ENCODE measurements at places on chromosomes 2 and 18.

DNA sequence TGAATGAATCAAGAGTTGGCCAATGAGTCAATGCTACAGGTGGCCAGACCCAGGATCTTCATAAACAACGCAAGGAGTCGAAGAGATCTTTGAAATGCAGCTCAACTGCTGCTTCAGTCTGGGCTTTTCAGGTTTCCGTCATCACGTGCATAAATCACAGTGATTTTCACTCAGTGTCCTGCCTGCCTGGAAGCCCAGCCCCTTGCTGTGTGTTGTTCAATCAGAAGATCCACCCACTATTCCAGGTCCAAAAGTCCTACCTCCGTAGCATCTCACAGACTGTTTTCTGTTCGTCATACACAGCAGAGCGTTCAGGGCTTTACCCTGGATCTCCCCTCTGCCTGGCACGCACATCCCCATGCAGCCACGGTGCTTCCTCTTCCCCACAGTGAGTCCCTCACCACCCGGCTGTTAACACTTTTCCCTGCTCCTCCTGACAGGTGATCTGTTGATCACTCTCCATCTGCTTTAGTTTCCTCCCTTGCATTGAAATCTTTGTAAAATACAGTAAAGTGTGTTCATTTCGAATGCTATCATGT lies 216.3 kb downstream of the MYT1L start:
- no peak for DNase-seq

- DNase-seq: no peak
Measured at GRCh38 chr2:200050921-200051610, 95.7 kb downstream of the MAIP1 start.

DNA sequence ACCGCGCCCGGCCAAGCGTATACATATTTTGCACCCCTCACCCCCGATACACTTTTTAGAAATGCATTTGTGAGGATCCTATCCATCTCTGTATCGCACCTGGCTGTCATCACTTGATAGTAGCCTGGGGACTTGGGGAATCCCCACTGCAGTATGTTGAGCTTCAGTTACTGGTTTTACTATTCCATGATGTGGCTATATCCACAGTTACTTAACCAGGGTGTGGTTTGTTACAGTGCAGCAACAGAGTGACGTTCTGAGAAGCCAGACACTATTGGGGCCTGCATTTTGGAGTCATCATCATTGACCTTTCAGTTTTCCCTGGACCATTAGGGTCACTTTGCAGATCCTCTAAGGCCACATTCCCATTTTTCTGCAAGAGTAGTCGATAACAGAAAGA lies 212.7 kb downstream of the AGAP1 start:
- DNase-seq: no peak

GRCh38 chr2:8355102-8355859 lies 326.6 kb upstream of the ID2 start:
- no peak for DNase-seq

DNA sequence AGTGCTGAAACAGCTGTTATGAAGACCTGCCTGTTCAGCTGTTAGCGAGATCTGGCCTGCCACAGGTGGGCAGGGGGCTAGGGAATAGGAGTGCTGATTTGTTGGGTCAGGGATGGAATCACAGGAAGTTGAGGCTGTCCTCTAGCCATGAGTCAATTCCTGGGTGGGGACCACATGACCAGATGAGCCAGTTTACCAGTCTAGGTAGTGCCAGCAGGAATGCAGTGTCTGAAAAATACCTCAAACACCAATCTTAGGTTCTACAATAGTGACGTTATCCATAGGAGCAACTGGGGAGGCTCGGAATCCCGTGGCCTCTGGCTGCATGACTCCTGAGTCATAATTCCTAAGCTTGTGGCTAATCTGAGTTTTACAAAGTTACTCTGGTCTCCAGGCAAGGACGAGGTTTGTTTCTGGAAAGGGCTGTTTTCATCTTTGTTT lies 44.9 kb downstream of the DYSF start:
- no peak for DNase-seq

GRCh38 chr18:37409878-37410277 lies 155.7 kb downstream of the CELF4 start:
- DNase-seq: no peak

DNA sequence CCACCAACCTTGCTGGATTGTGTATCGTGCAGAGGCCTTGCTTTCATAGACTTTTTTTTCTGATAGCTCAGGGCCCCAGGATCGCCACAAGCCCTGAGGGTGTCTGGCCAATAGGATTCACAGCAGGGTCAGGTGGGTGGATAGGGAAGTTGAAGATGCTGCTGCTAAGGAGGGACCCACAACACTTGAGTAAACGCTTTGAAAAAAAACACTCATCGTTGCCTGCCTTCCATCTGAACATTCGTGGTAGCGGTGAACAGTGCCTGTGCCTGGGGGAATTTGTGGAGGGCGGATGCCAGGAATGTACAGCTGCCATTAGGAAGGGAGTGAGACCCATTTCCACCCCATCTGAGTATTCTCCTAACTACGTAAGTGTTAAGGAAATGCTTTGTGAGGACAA lies 104.6 kb upstream of the TPO start:
- no peak for DNase-seq

GRCh38 chr2:32498306-32498705 lies 129.5 kb upstream of the TTC27 start:
- no peak for DNase-seq

DNA sequence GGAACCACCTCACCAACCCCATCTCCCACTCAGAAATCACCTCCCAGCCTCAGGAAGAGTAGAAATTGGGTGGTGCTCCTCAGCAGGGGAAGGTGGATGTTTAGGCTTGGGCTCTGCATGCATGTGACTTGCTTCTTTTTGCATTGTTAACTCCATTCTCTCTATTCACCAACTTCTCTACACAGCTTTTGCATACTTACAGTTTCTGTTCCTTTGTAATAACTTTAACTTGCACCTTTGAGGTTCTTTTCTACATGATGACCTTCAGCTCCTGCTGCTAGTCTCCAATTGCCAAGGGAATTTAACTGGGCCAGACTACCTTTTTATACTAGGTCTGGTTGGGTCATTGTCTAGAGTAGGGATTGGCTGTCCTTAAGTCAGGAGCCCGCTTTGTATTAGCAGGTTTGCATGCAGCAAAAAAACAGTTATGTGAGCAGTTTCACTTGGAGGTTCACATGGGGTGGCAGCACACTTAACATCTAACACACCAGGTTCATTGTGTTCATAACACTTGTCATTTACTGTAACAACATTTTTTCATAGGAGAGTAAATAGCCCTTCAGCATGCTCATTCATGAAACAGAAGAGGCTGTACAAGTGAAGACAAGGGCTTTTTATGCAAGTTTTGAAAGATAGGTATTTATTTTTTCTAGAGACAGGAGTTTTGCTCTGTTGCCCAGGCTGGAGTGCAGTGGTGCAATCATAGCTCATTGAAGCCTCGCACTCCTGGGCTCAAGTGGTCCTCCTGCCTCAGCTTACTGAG lies 12.0 kb downstream of the MRPL35 start:
- DNase-seq: no peak

- DNase-seq: no peak
Measured at GRCh38 chr2:191653667-191654391, 24.1 kb upstream of the NABP1 start.

GRCh38 chr2:10159581-10160131 lies 37.1 kb downstream of the RRM2 start:
- DNase-seq: no peak

GRCh38 chr2:128452024-128452411 lies 133.3 kb upstream of the HS6ST1 start:
- DNase-seq: no peak

- DNase-seq: no peak
Measured at GRCh38 chr2:167863377-167863776, 384.0 kb downstream of the STK39 start.

DNA sequence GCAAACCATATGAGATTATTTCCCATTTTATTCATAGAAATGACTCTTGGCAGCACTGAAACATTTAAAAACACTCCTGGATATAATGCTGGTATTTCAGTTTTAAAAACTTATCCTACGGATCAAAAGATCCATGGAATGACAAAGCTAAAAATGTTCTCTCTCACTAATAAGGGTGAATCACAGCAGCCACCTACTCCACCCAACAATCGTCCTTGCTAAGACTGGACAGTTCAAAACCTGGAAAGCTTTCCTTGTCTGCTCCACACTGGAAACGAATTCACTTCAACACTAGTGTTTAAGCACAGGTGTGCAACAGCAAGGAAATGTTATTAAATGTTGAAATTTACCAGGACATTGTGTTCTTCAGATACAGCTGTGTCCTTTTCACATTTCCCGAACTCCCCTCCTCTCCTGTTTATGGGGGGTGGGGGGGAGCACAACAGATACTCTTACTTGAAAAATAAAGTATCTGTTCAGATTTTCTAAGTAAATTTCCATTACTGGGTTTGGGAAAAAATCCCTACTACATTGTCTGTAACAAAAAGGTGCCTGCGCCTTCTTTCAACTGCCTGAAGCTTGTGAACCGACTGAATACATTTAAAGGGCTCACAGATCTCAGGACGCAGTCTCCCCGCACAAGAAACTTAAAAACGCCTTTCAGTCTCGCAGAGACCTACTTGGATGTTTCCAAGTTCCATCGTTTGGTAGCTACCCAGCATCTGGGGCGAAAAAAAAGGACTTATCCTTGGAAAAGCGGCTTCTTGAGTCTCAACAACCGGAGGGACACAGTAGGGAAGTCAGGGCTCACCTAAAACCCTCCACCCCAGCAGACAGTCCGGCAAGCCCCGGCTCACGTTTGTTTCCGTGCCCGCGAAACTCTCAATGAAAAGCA lies 1.3 kb downstream of the YWHAQ start:
- DNase-seq: no peak

DNA sequence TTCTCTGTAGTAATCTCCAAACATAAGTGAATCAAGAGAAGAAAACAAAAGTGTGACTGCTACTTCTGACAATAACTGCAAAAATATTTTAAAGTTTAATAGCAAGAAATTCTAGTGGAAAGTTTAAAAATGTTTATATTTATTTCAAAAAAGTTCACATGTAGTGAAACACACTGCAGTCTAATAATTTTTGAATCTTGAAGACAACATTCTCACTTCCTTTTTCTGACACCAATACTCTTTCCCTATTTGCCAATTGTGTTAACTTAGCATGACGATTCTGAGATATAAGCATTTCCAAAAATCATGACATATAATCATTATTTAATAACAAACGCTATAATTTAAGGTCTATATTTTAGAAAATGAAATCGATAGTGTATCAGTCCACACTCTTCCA lies 429.1 kb upstream of the PKDCC start:
- DNase-seq: no peak

DNA sequence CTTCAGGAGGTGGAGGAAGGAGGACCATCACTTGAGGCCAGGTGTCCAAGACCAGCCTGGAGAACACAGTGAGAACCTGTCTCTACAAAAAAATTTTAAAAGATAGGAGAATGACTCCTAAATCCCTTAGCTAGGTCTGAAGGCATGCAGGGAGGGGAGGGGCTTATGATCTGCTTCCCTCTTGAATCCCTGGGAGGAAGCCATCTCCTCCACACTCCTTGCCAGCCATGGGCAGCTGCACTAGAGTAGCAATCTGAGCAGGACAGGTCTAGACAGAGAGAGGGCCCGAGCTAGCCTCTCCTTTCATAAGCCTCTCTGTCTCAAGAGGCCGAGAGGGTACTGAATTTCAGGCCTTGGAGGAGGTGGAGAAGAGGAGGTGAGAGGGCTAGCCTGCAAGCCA lies 42.5 kb downstream of the DAPL1 start:
- DNase-seq: no peak

GRCh38 chr18:79326413-79327198 lies 69.1 kb upstream of the NFATC1 start:
- no peak for DNase-seq

DNA sequence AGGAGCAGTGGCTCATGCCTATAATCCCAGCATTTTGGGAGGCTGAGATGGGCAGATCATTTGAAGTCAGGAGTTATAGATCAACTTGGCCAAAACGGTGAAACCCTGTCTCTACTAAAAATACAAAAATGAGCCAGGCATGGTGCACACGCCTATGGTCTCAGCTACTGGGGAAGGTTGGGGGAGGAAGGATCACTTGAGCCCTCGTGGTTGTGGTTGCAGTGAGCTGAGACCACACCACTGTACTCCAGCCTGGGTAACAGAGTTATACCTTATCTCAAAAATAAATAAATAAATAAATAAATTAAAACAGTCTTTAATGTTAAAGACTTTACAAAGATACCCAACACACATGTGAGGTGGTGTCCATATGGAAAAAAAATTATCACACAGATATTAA lies 134.0 kb downstream of the C2orf74 start:
- no peak for DNase-seq

GRCh38 chr2:46198164-46198883 lies 98.9 kb upstream of the EPAS1 start:
- no peak for DNase-seq

DNA sequence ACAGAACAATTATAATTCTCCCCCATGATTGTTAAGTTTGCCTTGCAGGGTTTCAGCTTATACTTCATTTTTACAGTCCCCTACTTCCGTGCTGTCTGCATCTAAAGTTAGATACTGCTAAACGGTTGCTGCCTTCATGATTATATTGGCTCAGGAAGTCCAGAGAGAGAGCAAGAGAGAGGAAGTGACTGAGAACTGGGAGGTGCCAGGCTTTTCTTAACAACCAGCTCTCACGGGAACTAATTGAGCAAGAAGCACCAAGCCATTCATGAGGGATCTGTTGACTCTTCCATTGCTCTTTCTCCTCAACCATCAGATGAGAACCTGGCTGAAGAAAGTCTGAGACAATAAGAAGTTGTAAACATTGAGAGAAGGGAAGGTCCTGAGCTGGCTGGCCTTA lies 125.5 kb upstream of the SIX2 start:
- no peak for DNase-seq

- DNase-seq: no peak
Measured at GRCh38 chr2:239589833-239590232, 189.0 kb upstream of the HDAC4 start.

DNA sequence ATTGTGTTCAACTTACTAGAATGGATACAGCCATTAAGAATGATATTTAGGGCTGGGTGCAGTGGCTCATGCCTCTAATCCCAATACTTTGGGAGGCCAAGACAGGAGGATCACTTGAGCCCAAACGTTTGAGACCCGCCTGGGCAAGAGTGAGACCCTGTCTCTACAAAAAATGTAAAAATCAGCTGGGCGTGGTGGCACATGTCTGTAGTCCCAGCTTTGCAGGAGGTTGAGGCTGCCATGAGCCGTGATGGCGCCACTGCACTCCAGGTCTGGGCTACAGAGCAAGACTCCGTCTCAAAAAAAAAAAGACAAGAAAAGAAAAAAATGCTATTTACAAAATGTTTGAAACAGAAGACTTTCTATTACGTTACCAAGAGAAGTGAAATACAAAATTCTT lies 30.0 kb downstream of the REEP1 start:
- no peak for DNase-seq

GRCh38 chr2:132606649-132607048 lies 63.4 kb downstream of the LYPD1 start:
- no peak for DNase-seq
